GM12891 (cell line): ENCODE measurements at places on chromosomes 7 and 10.

- no peak for DNase-seq
Observed at GRCh38 chr10:32906595-32906994, 51.4 kb downstream of the ITGB1 start.

- DNase-seq = no peak
Observed at GRCh38 chr10:70976063-70976695, 87.8 kb upstream of the PCBD1 start.

DNA sequence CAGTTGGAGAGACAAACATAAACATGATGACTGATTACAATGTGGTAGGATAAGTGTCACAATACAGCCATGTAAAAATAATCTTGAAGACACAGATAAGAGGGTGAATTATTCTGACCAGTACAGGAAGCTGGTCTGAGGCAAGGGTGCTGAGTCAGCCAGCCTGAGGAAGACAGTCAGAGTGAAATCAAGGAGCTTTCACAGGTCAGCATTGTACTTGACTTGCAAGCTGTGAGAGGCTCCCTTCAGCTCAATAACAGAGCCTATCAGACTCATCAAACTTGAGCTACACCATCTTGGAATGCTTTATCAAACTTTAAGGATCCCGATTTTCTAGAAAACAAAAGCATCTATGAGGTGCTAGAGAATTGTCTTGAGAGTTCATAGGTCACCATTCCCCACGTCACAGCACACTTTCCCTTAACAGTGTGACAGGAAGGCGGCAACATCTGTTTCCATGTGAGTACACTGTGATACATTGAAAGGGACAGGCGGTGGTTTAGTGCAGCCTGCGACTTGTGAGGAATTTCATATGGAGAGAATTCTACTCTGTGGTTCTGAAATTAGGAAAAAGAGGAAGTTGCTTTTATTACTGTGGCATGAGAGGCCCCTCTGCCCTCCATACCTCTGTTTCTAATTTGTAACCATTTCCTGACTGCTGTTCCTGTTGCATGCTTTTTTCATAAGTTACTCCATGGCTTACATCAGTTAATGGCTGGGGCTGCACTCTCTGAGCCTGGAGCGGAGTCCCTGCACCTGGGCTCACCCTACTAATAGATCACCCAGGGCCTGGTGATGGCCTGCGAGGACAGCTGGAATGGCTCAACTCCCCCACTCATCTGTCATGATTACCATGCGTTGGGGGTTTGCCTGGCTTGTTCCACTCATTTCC lies 417.1 kb downstream of the SUGCT start:
- no peak for DNase-seq

GRCh38 chr7:3892157-3892556 lies 591.1 kb downstream of the SDK1 start:
- no peak for DNase-seq

GRCh38 chr7:43430411-43430810 lies 152.5 kb upstream of the STK17A start:
- no peak for DNase-seq

DNA sequence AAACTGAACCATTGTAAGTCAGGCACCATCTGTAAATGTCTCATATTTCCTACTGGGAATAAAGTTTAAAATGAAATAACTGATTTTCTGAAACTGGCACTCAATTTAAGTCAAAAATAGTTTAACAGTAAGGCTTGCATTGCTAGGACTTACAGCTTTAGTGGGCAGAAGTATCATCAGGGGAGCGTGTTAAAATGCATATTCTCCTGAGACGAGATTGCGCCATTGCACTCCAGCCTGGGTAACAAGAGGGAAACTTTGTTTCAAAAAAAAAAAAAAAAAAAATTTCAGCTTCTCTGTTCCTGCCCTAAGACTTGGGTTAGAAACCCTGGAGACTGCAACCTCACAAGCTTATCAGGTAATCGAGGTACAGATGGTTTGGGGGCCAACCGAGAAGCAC lies 65.4 kb downstream of the UBE3C start:
- no peak for DNase-seq
